ENCODE measurements at places on chromosomes 5 and 9.

GRCh38 chr5:133432956-133433532 lies 179.3 kb downstream of the FSTL4 start:
- no peak for DNase-seq

DNA sequence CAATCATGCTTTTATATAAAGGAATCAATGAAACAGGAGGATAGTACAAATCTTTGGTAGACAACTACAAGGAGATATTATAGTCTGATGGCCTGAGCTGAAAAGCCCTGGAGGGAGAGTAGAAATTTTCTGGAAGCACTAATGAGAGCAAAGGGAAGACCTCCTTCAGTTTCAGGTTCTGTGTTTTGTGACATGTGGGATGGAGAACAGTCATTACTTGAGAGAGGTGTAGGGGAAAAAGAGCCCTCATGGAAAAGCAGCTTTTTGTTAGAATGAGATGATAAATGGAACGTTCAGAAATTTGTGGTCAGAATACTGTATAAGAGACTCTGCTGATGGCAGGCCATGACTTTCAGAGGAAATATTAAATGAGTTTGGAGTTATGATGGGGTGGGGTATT lies 360.6 kb upstream of the MEF2C start:
- no peak for DNase-seq

DNA sequence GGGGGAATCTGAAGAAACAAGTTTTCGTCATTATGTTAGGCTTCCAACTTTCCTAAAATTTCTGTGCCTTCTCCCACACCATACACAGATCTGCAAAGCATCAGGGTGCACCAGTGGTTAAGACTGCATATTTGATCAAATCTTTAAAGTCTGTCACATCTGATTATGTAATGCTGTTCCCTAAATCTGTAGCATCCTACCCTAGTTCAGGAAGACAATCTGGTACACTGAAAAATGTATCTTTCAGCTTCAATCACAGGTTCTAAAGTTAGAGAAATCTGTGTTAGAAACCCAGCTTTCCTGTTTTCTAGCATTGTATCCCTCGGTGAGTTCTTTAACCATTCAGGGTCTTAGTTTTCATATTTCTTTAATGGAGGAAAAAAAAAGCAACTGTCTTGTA lies 3.9 kb downstream of the SSBP2 start:
- DNase-seq = no peak

- no peak for DNase-seq
Measured at GRCh38 chr5:179716286-179716685, 16.3 kb upstream of the MAML1 start.
